CD4-positive, alpha-beta T cell treated with Interleukin-6 at 100 ng/mL for 8 hours (primary cell): ENCODE measurements at places on chromosomes 3 and 15.

- DNase-seq: no peak
These were observed 42.9 kb downstream of the ATP13A3 start for GRCh38 chr3:194443901-194444300.

- no peak for DNase-seq
These were observed 16.3 kb upstream of the RAB7A start for GRCh38 chr3:128709506-128710210.

DNA sequence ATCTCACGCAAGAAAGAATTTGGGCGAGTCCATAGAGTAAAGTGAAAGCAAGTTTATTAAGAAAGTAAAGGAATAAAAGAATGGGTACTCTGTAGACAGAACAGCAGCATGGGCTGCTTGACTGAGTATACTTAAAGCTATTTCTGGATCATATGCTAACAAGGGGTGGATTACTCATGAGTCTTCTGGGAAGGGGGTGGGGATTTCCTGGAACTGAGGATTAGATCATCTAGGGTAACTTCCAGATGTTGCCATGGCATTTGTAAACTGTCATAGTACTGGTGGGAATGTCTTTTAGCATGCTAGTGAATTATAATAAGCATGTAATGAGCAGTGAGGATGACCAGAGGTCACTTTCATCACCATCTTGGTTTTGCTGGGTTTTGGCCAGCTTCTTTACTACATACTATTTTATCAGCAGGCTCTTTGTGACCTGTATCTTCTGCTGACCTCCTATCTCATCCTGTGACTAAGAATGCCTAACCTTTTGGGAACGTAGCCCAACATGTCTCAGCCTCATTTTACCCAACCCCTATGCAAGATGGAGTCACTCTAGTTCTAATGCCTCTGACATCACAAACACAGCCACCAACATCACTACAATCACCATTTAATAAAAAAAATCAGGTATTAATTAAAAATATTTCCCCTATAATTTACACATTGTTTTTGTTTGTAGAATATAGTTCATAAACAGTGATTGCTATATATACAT is 890.7 kb upstream of the EPHA6 start:
- DNase-seq: no peak

DNA sequence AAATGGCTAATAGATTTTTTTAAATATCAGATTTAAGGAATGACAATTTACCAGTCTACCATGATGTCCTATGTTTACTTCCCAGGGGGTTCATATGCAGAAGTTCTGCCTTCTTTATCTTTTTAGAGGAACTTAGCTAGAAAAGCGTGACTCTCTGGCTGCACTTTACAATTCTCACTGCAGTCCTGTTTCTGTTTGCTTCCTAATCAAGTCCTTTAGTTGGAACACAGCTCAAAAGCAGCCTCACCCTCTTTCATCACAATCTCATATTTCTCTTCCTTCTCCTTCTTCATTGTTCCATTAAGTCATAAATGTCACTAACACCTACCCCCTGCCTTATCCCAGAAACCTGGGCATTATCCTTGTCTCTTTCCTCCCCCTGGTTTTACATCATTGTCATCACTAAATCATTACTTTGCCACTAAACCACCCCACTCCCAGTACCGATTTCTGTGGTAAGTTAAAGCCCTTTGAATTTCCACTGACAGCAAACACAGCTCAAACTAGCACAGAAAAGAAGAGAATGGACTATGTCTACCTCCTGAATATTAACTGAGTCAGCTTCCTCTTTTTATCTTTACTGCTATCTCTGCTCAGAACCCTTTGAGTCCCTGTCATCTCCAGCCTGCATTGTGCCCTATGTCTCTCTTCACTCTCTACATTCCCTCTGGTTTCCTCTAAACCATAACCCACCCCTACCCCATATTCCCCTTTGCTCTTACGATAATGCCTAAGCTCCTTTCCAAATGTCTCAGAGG is 13.8 kb upstream of the PPP4R2 start:
- DNase-seq: no peak

- DNase-seq: no peak
These were observed 1056.8 kb downstream of the ROBO2 start for GRCh38 chr3:78096488-78097255.

GRCh38 chr3:99586701-99587100 is 51.7 kb upstream of the COL8A1 start:
- DNase-seq: no peak

GRCh38 chr3:115272036-115272824 is 125.1 kb upstream of the ZBTB20 start:
- no peak for DNase-seq

- no peak for DNase-seq
These were observed 20.2 kb downstream of the RAF1 start for GRCh38 chr3:12643724-12644123.

DNA sequence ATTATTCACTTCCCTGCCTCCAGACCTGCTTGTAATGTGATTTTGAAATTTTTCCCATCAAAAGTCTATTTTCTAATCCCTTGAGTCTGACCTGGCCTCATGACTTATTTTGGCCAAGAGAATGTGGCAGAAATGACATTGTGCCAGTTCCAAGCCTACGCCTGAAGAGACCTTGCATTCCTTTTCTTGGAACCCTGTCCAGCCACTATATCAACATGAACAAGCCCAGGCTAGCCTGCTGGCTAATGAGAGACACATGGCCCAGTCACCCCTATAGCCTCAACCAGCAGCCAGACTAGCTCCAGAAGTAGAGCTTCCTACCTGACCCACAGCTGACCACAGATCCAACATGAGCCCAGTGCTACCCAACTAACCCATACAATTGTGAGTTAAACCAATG is 121.1 kb upstream of the ACP3 start:
- no peak for DNase-seq

DNA sequence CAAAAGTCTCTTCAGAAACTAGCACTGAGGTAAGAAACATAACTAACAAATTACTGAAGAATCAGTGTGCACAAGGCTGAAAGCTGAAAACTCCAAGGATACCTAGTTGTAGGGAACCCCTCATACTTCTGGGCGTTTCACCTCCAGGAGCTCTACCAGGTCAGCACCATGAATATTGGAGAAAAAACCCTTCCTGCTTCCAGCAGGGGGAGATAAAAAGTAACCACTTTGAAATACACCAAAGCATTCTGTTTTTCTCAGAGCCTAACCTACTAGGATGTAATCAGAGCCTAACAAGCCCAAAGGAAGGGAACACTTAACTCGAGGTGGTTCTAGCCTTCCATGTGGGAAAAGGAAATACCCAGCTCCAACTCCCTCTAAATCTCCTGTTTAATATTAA is 175.8 kb upstream of the MME start:
- DNase-seq: no peak

DNA sequence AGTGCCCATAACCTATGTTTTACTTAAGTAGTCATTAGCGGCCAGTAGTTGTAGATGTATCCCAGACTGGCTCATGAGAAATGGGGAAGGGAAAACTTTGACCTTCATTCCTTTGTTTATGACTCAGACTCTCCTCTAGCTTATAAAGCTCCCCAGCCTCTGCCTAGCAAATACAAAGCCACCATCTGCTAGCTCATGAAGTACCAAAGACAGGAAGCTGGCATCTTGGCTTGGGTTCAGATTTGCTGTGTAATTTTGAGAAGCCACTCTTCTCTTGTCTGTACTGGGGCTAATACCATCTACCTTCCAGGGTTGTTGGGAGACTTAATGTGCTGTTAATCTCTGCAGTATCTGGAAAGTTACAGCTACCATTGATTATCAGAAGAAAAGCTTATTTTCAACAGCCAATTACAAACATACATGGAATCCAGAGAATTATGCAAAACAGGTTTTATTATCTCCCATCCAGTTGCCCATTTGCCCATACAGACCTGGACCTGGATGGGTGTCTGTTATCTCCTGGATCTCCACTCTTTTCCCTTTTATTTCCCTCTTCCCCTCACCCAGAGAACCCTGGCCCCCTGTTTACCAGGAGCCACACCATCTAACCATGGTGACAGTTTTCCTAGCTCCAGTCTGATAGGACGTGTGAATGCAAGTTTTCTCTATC is 153.8 kb downstream of the SEMA6D start:
- no peak for DNase-seq

- no peak for DNase-seq
These were observed 41.4 kb downstream of the ABTB1 start for GRCh38 chr3:127714125-127714571.

- DNase-seq: peak; percentile 20
These were observed 576.4 kb downstream of the FOXP1 start for GRCh38 chr3:71006810-71007785.

GRCh38 chr3:2823031-2823430 is 287.1 kb downstream of the IL5RA start:
- DNase-seq: no peak
